ENCODE measurements at places on chromosomes 12 and 14.

GRCh38 chr12:234891-235415 is 21.0 kb upstream of the SLC6A12 start:
- no peak for DNase-seq

DNA sequence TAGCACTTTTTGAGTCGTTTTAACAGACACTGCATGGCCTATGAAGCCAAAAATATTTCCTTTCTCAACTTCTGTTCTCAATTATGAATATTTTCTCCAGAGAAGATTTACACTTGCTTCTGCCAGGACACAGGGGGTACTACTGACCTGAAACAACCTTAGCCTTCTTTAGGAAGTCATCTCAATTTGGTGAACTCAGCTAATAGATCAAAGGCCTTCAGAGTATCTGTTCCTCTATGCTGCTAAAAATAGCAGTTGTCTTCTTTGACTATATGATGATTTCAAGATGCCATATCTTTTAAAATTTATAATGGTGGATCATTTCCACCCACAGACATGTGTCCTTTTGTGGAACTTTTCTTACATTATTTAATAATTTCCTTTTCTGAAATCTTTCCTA is 14.0 kb upstream of the NDUFA12 start:
- no peak for DNase-seq

DNA sequence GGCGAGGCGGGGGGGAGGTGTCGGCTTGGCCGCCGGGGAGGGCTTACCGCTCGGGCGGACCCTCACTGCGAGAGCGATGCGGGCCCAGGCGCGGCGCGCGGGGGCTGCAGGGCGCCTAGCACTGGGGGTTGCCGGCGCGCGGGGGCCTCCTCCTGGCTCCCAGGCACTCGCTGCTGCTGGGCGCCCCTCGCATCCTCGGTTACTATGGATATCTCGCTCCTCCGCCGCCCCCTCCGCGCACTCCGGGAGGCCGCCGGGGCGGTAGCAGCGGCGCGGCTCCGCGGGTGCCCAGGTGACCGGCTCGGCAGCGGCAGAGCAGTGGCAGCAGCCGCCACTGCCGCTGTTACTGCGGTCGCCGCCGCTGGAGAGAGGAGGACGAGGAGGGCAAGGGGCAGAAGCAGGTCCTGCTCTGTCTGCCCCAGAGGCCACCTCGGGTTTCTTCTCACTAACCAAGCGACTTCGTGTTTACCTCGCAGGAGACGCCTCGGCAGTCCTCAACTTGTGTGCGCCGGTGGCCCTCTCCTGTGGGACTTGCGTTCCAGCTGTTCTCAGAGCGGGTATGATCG is 250.1 kb downstream of the APAF1 start:
- DNase-seq: peak; percentile 12

DNA sequence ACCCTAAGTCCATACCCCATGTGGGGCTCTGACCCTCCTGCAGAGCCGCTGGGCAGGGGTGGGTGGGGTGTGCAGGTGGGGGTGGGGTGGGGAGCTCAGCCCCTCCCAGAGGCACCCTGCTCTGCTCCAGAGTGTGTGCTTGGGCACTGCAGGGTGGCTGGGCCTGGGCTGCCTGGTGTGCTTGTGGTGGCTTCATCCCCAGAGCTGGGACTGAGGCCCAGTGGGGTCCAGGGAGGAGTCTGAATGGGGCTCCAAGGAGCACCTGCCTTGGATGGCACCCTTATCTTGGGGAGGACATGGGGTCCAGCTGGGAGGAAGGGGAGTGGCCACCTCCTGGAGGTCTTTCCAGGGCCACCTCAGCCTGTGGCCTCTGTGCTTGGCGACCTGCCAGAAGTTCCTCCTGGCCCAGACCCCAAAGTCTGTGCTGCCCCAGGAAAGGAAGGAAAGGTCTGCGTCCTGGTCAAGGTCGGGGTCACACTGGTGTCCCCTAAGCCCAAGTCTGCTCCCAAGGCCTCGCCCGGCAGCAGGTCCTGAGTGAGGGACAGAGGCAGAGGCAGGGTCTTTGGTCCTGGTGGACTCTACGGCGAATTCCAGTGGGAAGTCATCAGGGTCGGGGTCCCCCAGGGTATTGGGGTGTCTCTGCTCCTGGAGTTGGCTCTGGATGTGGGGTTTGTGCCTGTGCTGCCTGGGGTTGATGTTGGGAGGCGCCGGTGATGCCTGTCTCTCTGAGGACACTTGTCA is 373.4 kb downstream of the TMEM121 start:
- DNase-seq: no peak

DNA sequence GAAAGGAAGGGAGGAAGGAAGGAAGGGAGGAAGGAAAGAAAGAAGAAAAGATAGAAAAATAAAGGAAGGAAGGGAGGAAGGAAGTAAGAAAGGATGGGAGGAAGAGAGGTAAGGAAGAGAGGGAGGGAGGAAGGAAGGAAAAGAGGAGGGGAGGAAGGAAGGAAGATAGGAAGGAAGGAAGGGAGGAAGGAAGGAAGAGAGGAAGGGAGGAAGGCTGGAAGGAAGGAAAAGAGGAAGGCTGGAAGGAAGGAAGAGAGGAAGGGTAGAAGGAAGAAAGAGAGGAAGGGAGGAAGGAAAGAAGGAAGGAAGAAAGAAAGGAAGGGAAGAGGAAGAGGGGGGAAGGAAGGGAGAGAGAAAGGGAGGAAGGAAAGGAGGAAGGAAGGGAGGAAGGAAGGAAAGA is 12.8 kb upstream of the WIF1 start:
- no peak for DNase-seq

GRCh38 chr14:61417141-61417540 is 95.8 kb downstream of the PRKCH start:
- no peak for DNase-seq

GRCh38 chr12:102633981-102634605 is 153.7 kb upstream of the IGF1 start:
- no peak for DNase-seq

DNA sequence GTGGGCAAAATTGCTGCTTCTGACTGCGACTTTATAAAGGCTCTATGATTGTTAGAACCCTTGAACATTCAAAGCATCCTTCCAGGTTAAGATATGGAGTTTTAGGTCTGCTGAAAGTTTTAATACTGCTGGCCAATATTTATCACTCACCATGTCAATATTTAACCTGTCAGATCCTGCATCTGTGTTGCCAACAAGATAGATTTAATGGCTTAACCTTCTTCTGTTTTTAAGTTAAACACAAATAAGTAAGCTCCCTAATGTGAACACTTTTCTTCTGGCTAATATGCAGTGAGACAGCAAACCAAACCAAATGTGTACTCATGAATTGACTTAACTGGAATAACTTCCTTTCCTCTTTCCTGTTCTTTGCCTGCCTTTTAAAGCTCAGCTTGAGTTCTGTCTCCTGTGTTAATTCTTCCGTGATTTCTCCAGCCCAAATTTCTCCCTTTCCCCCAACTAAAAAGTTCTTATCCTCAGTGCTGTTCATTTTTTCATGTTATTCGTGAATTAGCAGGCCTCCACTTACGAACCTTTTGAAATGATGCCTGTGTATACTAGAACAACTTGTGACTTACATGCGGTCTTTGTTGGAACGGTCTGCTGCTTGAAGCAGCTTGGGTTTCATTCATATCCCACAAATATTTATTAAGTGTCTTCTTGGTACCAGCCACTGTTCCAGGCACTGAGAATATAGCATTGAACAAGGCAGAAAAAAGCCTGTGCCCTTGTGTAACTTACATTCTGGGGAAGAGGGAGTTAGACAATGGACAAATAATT is 9.1 kb downstream of the FBXW8 start:
- no peak for DNase-seq

DNA sequence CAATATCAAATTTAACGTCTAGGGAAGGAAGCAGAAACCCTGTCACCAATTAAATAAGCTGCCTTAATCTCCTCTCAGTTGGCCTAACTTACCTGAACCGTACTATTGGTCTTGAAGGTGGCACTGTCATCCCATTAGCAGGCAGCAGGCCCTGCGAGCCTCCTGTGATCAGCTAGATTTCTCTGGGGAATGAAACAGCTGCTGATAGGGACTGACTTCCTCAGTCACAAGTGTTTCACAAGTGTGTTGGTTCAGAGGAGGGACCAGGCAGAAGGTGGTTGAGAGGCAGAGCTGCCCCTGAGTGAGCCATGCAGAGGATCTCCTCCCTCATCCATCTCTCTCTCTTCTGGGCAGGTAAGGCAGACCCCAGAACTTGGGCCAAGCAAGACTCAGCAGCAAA is 166.8 kb downstream of the DAD1 start:
- no peak for DNase-seq

DNA sequence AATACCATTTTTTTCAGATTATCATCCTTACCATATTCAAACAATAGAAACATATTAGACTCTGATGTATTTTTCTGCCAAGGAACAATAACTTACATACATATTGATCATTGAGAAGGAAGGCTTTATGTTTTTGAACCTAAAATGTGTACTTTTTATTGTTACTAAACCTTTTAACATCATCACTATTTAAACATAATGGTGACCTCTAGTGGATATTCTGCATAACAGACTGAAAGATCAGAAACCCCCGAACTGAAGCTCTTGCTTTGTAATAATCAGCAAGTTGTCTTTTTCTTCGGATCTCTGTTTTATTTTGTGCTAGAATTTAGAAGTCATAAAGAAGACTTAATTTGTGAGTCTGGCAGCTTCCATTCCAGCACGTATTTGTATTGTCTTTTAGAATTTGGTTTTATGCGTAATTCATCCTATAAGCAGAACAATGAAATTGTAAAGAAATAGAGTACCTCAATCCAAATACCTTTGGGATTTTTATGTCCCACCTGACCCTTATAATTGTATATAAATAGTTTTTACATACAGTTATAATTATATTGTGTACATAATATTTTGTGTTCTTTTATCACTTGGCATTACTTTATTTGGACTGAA is 125.9 kb upstream of the ATF1 start:
- DNase-seq: peak; percentile 57

- no peak for DNase-seq
These were observed 19.2 kb upstream of the PLEKHA5 start for GRCh38 chr12:19110221-19110940.

DNA sequence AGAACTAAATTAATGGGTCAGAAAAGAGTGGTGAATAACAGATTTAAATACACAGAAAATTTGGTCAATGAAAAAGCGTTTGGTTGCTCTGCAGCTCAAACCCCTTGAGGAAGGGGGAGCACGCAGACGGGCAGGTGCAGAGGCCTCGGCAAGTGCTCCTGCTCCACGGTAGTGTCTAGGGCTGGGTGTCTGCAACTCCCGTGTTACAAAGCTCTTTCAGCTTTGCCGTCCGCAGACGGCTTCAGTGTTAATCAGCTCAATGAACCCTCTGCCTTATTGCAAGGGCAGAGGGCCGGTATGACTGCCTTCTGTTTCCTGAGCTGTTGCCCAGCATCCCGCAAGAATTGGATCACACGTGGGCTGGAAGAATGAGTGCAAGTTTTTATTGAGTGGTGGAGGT is 125.7 kb upstream of the TRHDE start:
- DNase-seq: no peak

DNA sequence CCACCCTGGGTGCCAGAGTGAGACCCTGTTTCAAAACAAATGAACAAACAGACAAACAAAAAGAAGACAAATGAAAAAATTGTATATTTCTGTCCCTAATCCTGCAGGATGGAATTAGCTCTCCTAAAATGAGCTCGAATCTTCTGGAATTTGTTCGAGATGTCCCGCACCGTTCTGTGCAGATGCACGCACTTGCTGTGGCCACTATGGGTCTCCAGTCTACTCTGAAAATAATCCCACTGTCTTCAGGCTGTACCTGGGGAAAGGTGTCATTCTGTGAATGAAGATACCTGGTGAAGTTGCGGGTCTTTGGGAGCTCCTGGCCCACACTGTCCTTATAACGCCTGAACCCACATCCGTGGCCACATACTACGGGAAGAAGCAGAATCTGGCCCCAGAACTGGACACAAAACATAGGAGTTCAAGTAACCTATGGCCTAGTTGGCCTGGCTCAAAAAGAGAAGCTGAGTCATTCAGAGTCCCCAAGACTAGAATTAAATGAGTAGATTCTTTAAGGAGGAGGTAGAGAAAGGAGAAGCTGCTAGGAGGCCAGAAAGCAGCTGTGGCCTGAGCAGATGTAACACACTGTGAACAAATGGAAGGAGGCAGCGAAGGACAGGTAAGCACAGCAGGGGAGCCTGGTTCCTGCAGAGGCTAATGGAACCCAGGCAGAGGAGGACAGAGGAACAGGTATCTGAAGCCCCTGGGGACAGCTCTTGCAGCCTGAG is 108.6 kb downstream of the FOXN3 start:
- no peak for DNase-seq

DNA sequence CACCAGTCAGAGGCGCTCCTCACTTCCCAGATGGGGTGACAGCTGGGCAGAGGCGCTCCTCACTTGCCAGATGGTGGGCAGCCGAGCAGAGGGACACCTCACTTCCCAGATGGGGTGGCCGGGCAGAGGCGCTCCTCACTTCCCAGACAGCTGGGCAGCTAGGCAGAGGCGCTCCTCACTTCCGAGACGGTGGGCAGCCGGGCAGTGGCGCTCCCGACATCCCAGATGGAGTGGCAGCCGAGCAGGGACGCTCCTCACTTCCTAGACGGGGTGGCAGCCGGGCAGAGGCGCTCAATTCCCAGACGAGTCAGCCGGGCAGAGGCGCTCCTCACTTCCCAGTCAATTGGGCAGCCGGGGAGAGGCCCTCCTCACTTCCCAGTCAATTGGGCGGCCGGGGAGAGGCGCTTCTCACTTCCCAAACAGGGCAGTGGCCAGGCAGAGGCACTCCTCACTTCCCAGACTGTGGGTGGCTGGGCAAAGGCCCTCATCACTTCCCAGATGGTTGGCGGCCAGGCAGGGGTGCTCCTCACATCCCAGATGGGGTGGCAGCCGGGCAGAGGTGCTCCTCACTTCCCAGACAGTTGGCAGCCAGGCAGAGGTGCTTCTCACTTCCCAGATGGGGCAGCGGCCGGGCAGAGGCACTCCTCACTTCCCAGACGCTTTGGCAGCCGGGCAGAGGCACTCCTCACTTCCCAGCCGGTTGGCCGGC is 143.8 kb upstream of the ARID2 start:
- DNase-seq: no peak

Data from NCI-H526 treated with DMSO at 0.1 percent for 48 hours (cell line).